ENCODE measurements at places on chromosomes 16 and 17.

- peak; percentile 62 for DNase-seq
Measured at GRCh38 chr17:80195671-80196529, 24.2 kb downstream of the SGSH start.

DNA sequence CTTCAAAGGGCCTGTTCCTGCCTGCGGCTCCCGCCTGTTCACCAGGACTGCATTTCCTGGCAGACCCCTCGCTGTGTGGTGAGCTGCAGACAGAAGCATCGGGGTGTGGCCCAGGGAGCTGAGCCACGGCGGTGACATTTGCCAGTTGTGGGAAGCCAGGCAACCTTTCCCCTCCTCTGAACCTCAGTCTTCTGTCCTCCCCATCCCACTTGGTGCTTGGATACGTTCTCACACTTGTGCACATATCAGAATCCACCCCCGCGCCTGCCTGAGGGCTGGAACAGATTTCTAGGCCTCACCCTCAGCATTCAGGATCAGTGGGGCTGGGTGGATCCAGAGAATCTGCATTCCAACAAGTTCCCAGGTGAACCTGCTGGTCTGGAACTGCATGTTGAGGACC is 63.5 kb downstream of the CRISPLD2 start:
- no peak for DNase-seq

DNA sequence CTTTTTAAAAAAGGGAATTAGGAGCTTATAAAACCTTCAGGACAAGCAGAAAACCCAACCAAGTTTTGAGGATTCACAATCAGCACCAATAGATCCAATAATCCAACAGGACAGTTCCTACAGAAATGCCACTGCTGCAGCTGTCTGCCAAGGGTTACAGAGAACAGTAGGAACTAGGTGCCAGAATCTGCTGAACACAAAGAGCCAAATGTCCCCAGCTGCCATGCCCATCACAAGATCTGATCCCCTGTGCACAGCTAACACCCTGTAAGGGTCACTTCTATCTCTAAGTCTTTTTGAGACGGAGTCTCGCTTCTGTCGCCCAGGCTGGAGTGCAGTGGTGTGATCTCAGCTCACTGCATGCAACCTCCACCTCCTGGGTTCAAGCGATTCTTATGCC is 262.3 kb downstream of the STX8 start:
- DNase-seq: no peak

GRCh38 chr17:58338841-58339754 is 10.5 kb upstream of the TSPOAP1 start:
- DNase-seq: no peak

DNA sequence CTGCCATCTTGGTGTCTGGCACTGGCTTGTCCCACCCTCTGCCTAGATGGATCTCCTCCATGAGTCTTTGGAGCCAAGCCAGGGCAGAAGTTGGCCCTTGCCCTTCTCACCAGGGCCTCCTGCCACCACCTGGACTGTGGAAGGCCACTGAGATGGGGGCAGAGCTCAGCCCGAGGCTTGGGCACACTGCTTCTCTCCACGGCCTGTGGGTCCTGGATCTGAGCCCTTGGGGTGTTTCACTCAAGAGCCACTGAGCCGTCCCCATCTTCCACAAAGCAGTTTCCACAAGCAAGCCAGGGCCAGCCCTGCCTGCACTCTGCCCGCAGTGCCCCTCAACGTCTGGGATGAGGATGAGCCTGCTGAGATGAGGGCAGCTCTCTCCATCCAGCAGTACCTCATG is 16.7 kb upstream of the CD300A start:
- no peak for DNase-seq

DNA sequence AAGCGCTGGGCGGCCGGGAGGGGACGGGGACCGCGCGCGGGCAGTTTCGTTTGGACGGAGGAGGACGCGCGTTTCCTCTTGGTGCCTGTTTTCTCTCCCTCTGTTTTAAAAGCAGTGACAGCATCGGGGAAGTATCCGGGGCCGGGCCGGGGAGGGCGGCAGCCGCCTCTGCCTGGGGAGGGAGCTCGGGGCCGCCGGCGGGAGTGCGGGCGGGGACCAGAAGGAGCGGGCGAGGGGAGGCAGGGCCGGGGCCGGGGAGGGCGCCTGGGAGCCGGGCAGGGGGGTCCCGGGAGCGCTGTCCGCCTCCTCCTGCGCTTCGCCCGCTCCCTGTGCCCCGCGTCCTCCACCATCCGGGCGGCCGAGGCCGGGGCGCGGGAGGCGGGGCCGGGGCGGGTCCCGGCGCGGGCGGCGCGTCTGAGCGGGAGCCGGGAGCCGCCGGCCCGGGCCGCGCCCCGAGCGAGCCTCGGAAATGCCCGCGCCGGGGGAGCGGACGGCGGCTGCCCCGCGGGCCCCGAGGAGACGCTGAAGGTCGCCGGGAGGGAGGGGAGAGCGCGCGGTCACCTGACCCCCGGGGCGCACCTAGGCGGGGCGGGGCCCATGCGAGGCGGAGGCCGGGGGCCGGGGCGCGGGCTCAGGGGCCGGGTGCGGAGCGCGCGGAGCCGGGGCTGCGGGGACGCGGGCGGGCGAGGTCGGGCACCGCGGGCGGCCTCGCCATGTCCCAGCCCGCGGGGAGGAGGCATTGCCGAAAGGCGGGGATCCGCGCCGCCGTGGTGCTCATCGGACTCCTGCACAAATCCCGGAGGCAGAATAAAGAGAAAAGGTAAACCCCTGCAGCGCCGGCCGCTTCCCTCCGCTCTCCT is 57.3 kb downstream of the RAP1GAP2 start:
- DNase-seq: peak; percentile 20
